ENCODE measurements at places on chromosomes 5 and 9.

- DNase-seq = peak; percentile 49
Measured at GRCh38 chr5:157108976-157109375, at the start of gene HAVCR2. Gene HAVCR2 (minus strand): TSS chr5:157109044. CDS start chr5:157108983, 61 bp downstream.

DNA sequence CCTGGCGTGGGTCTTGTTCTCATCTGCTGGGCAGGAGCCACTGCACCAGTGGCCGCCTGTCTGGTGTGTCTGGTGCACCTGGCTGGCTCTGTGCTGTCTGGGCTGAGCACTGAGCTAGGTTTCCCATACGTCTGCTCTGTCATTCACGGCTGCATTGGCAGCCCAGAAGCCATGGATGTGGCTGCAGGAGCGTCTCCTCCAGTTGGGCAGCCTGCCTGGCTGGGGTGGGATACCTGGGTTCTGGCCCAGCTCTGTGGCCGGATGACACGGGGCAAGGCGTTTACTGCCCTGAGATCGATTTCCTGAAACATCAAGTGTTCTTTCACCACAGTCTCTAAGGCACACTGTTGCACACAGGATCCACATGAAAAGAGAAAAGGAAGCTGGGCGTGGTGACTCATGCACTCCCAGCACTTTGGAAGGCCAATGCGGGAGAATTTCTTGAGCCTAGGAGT lies 25.5 kb upstream of the SLC25A51 start:
- DNase-seq = no peak

GRCh38 chr5:172785429-172786088 lies 14.6 kb upstream of the DUSP1 start:
- DNase-seq = no peak

- DNase-seq = no peak
Measured at GRCh38 chr9:118532592-118532991, 828.4 kb downstream of the TLR4 start.

GRCh38 chr5:72273547-72273946 lies 46.5 kb downstream of the MRPS27 start:
- DNase-seq = no peak

DNA sequence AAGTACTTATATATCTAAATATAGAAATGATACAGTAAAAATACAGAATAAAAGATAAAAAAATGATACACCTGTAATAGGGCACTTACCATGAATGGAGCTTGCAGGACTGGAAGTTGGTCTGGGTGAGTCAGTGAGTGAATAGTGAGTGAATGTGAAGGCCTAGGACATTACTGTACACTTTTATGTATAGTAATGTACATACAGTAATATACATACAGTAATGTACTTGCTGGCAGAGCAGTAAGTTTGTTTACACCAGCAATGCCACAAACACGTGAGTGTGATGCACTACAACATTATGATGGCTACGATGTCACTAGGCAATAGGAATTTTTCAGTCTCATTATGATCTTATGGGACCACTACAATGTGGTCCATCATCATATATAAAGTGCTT lies 34.2 kb downstream of the SUSD1 start:
- DNase-seq = no peak

GRCh38 chr5:150434464-150434863 lies 15.1 kb downstream of the RPS14 start:
- DNase-seq = no peak

DNA sequence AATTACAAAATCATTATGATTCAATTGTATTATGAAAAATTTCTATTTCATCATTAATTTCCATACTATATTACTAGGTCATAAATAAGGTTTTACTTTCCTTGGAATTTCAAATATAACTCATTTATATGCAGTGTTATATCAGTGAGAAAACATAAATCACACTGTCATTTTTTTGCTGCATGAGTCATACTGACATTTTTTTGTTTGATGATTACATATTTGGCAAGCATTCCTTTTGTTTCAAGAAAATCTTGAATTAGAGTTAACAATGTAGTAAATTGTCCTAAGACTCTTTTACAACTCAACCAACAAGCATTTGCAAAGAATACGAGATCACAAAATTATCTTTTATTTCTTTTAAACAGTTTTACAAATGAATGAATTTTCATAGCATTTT lies 298.4 kb upstream of the SEMA6A start:
- no peak for DNase-seq

- peak; percentile 16 for DNase-seq
Measured at GRCh38 chr5:54895816-54896341, 89.5 kb downstream of the ESM1 start.

DNA sequence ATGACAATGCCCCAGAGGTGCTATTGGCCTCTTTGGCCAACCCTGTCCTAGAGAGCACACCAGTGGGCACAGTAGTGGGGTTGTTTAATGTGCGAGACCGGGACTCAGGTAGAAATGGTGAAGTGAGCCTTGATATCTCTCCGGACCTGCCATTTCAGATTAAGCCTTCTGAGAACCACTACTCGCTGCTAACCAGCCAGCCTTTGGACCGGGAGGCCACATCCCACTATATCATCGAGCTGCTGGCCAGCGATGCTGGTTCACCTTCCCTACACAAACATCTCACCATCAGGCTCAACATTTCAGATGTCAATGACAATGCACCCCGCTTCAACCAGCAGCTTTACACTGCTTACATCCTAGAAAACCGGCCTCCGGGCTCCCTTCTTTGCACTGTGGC lies 1.4 kb downstream of the PCDHGC5 start:
- no peak for DNase-seq

GRCh38 chr5:123809594-123810221 lies 297.7 kb downstream of the CSNK1G3 start:
- peak; percentile 23 for DNase-seq

DNA sequence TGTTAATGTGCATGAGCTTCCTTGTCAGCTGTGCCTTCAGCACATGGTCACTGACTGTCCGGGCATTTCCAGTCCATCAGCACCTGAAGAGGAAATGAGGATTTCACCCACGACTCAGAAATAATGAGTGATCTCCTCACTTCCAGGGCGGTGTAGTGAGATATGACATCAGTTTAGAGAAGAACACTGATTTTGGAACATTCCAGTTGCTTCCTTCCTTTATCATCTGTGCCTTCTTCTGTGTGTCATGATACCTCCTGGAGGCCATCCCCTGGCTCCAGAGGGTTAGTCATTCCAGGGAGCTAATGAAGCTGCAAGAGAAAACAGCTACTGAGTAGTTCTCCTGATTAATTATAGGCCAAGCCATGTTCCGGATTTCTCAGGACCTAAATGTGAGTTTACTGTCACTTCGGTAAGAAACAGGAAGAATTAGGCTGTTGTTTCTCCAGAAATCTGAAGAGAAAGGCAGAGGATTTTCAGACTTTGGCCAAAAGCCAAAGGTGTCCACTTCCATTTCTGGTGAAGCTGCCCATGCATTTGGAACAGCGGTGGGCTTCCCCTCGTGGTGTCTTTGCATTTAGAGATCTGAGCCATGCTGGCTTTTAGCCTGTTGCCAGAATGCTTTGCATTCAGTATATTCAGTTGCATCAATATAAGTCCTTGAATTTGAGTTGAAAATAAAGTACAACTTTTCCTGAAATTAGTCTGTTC lies 161.3 kb upstream of the OTULINL start:
- no peak for DNase-seq

DNA sequence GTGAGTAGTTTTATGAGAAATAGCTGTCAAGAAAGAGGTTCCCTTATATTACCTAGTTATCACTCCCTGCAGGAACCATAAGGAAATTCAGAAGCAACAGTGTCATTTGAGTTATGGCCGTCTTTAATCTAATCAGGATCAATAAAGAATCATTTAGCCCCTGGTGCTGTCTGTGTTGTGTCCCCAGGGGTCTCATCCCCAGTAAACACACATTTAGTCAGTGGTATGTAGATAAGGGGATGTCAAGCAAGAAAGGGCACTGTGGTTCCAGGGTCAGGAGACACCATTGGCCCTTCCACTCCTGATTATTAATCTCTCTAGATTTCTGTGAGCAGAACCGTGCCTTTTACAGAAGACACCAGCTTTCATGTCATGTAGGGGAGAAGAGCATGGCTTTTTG lies 158.0 kb upstream of the SEMA6A start:
- DNase-seq = no peak

- no peak for DNase-seq
Measured at GRCh38 chr5:40877371-40877988, 31.8 kb upstream of the C7 start.

GRCh38 chr5:146758938-146759337 lies 119.6 kb downstream of the PPP2R2B start:
- no peak for DNase-seq

- DNase-seq = no peak
Measured at GRCh38 chr9:93301291-93301811, 117.4 kb downstream of the WNK2 start.

- DNase-seq = no peak
Measured at GRCh38 chr9:134571946-134572917, 69.4 kb upstream of the COL5A1 start.

DNA sequence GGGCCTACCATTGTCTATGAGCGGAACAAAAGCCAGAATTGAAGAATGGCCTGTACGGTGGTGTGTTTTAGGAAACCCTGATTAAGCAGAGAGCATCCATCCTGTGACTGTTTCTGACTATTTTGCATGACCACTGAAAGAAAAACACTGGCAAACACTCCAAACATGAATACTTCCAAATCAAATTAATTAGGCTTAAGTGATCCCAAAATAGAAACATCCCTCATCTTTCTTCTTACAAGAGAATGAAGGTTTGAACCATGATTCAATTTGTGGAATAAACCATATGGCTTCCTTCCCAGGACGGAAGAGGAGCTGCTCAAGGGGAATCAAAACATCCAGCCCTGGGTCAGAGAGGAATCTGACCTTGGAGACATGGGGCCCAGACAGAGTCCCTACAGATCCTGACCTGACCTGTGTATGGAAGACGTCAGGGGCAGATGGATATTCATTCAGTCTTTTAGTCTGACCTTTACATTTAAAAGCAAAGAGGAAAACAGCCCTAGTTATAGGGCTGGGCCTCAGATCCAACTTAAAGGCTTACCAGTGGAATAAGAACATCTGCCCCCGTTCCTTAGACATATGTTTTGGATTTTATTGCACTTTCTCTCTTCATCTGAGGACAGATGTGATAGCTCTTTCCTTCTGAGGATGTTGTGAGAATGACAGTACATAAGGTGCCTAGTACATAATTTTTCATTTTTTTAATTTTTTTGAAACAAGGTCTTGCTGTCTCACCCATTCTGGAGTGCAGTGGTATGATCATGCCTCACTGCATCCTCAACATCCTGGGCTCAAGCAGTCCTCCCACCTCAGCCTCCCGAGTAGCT lies 17.6 kb upstream of the RECK start:
- DNase-seq = no peak

- no peak for DNase-seq
Measured at GRCh38 chr5:172466062-172466461, 11.7 kb upstream of the SH3PXD2B start.

DNA sequence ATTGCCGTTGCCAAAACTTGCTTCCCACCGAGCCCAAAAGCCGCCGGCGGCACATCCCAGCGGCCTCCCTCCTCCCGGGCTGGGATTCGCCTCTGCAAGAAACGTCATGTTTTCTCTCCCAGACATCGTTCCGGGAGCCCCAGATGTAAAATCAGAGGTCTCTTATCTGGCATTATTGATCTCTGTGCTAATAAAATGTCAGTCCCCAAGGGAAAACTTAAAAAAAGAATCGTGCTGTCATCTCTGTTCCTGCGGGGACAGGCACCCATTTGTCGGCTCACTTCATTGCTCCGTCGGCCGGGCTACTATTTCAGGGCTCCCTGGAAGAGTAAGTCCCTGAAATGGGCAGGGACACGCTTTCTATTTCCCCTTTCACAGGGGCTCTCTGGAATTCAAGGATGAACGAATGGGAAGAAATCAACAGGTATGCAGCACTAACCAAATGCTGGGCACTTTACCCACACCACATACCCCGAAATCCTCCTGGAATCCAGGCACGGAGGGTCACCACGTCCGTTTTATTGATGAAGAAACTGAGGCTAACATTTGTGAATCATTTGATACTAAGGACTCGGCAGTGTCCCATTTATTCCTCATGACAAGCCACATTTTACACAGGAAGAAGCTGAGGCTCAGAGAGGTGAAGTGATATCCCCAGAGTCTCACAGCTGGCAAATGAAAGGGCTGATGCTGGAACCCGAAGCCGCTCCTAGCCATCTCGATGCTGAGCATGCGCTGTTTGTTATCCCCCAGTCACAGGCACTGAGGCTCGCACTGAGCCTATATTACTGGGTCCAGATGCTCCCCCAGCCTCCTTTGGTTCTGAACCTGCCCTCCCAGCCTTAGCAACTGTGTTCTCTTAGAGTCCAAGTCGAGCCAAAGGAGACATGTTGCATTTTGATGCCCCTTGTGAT lies 35.7 kb upstream of the MSX2 start:
- no peak for DNase-seq

DNA sequence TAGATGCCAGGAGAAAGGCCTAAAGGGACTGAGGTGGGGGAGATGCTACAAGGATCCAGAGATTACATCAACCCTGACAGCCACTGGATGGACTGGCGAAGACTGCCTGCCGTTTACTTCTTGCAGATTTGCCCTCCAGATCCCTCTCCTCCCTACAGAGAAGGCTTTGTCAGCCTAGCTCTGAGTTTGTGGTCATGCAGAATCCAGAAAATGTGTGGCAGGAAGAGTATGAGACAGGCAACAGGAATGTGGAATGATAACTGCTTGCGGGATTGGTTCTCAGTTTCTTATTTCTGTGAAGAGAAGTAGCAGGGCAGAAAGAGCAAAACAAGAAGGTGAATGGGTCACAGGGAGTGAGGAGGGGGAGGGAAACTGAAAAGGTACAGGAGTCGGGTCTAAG lies 129.6 kb downstream of the TLE1 start:
- DNase-seq = no peak

GRCh38 chr5:912280-913091 lies 19.8 kb downstream of the TRIP13 start:
- no peak for DNase-seq

DNA sequence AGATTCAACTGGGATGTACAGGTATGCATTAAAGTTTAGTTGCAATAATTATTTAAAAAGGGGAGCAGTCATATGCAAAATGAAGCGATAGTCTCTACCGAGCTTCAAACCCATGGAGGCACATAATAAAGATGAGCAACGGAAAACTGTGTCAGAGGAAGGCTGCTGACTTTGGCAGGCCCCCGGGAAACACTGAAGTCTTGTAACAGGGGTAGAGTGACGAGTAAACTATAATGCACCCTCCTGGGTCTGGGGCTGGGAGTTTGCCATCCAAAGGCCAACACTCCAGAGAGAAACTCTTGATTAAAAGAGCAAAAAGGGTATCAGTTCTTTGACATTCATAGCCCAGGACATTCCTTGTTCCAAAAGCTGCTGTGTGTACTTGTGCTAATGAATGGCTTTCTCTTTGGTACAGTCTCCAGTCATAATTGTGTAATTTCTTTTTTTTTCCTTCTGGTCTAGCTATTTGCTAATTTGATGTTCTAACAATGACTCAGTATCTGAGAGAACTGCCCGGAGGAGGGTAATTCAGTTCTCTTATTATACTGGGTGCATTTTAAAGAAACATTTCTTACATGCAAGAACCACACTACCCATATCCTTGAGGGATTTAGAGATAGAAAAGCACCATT lies 59.2 kb downstream of the TNC start:
- no peak for DNase-seq

- DNase-seq = no peak
Measured at GRCh38 chr5:169331292-169331852, 30.4 kb upstream of the SLIT3 start.

Measured in DMS79 treated with DMSO at 0.1 percent for 48 hours (cell line).